HCEC 1CT (cell line): ENCODE measurements at places on chromosomes 4 and X.

GRCh38 chr4:73573794-73574528 is 46.3 kb downstream of the RASSF6 start:
- DNase-seq, result peak; percentile 44

DNA sequence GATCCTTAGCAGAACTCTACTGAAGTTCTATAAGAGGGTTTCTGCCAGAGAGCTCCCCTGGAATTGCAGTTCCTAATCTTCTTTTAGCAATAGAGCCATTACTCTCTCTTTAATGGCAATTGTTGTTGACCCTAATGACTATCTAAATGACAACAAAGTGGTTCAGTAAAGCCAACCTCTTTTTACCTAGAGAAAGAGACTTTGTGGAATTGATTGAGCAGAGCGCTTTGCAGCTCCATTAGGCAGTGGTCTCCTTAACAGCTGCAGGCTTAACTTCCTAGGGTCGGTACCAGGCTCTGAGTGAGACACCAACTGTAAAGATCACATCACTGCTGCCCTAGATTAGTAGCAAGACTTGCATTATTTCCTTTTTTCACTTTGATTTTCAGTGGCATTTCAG is 1472.9 kb upstream of the TENM3 start:
- no peak for DNase-seq

GRCh38 chr4:13983189-13983790 is 355.8 kb upstream of the BOD1L1 start:
- DNase-seq, result no peak

DNA sequence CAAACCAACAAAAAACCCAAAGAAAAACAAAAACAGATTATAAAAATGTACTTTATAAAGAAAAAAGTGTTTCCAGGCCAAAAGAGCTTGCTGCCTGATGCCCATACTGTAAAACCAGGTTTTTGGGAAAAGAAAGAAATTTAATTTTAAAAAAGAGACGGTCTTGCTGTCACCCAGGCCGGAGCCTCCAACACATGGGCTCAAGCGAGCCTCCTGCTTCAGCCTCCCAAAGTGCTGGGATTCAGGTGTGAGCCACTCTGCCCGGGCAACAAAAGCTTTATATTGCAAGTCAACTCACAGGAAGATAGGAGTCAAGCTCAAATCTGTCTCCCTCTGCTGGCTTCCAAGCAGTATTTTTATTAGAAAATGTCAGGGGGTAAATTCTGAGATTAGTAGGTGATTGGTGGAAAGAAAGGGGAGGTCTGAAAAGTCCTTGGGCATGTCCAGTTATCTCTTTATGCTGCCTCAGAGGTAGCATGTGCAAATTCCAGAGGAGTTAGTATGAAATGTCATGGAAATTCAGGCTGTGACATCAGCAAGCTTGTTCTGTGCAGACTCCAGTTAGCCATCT is 39.4 kb downstream of the MGST2 start:
- DNase-seq, result no peak

DNA sequence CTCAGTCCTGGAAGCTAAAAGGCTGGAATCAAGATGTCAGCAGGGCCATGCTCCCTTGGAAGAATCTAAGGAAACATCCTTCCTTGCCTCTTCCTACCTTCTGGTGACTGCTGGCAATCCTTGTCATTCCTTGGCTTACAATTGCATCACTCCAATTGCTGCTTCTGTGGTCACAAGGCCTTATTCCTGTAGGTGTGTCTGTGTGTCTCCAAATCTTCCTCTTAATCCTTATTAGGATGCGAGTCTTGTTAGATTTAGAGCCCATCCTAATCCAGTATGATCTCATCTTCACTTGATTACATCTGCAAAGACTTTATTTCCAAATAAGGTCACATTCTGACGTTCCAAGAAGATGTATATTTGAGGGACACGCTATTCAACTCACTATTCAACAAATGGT is 52.2 kb downstream of the SMIM20 start:
- DNase-seq, result peak; percentile 48

DNA sequence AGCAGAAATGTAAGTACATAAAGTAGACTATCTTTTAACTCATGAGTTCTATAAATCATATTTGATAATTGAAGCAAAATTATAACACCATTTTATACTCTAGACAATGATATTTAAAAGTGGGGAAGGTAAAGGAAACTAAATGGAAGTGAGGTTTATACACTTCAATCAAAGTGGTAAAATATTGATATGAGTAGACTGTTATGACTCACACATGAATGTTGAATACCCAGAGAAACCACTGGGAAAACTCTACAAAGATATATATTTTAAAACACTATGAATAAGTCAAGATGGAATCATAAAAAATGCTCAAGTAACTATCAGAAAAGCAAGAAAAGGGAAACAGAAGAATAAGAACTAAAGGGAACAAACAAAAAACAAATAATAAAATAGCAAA is 8.4 kb downstream of the VSIG1 start:
- DNase-seq, result no peak

- DNase-seq, result no peak
Measured at GRCh38 chr4:26334366-26334765, 13.6 kb downstream of the RBPJ start.

GRCh38 chr4:123741906-123742305 is 345.3 kb downstream of the SPRY1 start:
- no peak for DNase-seq

DNA sequence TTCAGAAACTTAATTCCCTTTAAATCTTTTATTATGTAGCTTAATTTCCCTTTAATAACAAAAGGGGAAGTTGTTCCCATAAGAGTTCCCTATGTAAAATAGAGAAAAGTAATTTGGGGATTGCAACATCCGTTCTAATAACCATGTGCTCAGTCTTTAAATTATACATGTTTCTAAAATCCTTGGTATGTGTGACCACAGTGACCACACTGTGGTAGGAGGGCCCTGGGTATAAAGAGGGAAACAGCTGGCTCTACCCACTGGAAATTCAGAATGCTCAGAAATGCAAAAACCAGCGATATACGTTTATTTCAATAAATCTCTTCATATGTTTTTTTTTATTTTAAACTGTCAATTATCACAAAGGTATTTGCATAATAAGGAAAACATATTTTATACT is 219.1 kb downstream of the FGF13 start:
- no peak for DNase-seq

DNA sequence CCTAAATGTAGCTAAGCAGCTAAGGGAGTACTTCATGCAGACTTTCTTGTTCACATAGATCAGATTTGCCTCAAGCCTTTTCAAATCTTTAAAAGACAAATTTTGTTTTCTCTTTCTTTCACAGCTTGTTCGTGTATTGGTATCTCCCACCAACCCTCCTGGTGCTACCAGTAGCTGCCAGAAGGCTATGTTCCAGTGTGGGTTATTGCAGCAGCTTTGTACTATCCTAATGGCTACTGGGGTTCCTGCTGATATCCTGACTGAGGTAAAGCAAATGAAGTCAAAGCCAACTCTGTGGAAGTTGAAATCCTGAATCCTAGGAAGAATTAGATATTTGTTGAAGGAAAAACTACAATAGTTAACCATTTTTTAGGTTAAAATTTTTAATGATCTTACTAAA is 62.6 kb downstream of the USO1 start:
- DNase-seq, result no peak

GRCh38 chr4:1489639-1489995 is 83.4 kb upstream of the NKX1-1 start:
- DNase-seq, result no peak

- DNase-seq, result no peak
Measured at GRCh38 chr4:183723561-183724228, 64.6 kb downstream of the TRAPPC11 start.

GRCh38 chr4:13201241-13201640 is 282.9 kb downstream of the RAB28 start:
- DNase-seq, result no peak

GRCh38 chr4:23614284-23614892 is 275.5 kb downstream of the PPARGC1A start:
- DNase-seq, result no peak

- DNase-seq, result no peak
Measured at GRCh38 chr4:182939680-182940079, 22.5 kb upstream of the DCTD start.

GRCh38 chr4:187184508-187184907 is 460.9 kb upstream of the FAT1 start:
- DNase-seq, result no peak

DNA sequence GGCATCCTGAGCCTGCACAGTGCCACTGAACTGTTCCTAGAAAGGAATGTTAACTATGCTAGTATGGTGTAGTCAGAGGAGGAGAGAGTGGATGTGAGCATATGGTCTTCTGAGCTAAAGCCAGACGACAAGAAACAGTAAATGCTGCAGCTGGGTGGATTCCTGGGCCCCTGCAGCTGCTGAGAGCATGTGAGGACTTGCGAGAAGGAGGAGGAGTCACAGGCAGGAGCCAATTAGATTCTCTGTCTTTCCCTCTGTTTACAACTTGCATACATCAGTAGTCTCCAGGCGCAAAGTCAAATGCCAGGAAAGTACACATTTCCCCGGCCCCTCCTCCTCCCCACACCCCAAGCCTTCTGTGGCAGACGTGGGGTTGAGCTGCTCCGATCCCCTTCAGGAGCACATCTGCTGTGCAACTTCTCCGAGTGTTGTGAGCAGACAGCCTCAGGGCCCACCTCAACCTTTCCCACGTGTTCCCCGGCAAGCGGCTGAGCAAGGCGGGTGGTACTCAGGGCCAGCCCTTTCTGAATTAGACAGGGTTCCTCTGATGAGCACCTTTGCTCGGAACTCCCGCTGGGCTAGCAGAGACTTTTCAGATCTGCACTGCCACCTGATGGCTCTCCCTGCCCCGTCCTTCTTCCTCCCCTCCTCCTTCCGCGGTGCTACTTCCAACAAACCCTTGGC is 108.7 kb upstream of the ATP6AP2 start:
- DNase-seq, result peak; percentile 41

DNA sequence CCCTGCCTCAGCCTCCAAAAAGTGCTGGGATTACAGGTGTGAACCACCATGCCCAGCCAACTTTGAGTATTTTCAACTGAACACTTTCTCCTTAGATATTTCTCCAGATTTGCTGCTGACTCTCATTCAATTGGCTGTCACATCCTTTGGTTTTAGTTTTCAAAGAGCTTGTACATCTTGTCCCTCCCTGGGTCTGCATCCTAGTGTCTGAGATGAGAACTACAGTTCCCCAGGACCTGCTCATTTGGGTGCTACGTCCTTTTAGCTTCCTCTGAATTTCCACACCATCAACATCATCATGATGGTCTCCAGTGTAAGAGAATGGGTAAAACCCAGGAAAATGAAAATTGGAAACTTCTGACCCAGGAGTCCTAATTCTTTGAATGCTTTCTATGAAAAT is 312.9 kb downstream of the NLGN4X start:
- no peak for DNase-seq

GRCh38 chrX:5236749-5237148 is 991.9 kb downstream of the NLGN4X start:
- DNase-seq, result no peak

DNA sequence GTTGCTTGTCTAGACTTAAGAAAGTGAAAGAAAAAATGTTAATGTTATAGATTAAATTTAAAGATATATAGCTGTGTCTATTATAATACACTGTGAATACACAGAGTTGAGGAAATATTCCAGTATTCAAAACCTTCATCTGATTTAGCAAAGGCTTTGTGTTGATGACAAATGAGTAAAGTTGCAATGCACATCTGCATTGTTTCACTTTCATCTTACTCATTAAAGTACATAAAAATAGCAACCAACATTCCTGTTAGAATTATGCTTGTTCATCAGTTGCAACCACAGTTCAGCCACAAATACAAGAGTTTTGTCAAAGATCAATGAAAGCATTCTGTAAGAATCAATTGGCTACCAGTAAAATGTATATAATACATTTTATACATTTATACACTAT is 346.4 kb upstream of the SLC7A11 start:
- DNase-seq, result no peak

GRCh38 chr4:122584519-122584918 is 36.3 kb downstream of the IL21 start:
- peak; percentile 62 for DNase-seq

- peak; percentile 48 for DNase-seq
Measured at GRCh38 chr4:17475481-17475880, 36.4 kb downstream of the QDPR start.

DNA sequence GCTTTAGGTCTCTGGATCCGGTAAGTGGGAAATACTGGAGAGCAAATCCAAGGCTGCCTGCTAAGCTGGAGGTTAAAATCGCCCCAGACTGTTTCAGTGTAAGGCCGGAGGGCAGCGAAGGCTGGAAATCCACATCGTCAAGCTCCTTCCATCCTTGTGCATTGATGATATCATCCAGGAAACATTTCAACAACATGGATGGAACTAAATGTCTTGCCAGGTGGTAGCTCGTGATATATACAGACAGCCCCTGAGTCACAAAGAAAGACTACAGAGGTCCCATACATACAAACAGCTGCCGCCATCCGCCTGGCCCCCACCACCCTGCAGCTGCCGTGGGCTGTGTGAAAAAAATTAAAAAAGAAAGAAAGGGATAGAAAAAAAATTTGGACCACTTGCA is 148.9 kb upstream of the RBPJ start:
- peak; percentile 92 for DNase-seq

- no peak for DNase-seq
Measured at GRCh38 chr4:149572716-149573115, 242.9 kb downstream of the IQCM start.

DNA sequence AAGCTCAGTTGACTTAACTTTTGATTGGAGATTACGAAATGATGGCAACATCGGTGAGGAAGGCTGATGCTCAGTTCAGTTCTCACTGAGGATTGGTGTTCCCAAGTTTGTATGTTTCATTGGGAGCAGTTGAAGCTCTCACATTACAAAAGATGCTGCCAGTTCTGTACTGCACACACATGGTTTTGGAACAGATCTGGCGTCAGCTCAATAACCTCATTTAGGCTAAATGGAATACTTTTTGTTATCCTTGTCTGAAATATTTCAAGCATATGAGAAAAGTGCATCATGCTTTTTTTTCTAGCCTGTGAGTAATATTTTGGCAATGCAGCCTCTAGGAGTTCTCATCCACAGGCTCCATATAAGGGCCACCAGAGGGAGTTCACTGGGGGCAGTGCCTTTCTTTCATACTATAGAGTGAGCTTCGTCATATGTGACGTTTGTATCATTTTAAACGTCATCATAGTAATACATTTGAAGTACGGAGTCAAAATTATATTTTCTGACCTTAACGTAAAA is 4.1 kb downstream of the ENPEP start:
- peak; percentile 68 for DNase-seq

- peak; percentile 76 for DNase-seq
Measured at GRCh38 chrX:139890991-139891700, 41.7 kb downstream of the ATP11C start.

GRCh38 chr4:9812501-9813340 is 31.3 kb downstream of the DRD5 start:
- DNase-seq, result no peak

DNA sequence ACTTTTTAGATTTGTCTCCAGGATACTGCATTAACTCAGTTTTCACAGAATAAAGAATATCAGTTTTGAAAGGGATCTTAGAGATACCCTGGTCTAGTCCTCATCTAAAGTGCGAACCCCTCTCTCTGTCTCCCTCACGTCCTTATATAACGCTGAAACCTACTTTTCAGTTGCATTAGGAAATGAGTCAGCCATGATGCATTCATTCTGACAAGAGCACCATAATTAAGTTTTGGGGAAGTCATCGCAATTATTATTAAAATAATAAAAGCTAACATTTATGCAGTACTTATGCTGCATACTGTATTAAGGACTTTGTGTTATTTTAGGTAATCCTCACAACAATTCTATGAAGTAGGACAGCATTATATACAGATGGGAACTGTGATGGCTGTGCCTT is 116.1 kb downstream of the REELD1 start:
- peak; percentile 29 for DNase-seq

- DNase-seq, result no peak
Measured at GRCh38 chr4:36609661-36610060, 328.2 kb downstream of the DTHD1 start.
